ENCODE measurements at places on chromosomes 16 and 17.

DNA sequence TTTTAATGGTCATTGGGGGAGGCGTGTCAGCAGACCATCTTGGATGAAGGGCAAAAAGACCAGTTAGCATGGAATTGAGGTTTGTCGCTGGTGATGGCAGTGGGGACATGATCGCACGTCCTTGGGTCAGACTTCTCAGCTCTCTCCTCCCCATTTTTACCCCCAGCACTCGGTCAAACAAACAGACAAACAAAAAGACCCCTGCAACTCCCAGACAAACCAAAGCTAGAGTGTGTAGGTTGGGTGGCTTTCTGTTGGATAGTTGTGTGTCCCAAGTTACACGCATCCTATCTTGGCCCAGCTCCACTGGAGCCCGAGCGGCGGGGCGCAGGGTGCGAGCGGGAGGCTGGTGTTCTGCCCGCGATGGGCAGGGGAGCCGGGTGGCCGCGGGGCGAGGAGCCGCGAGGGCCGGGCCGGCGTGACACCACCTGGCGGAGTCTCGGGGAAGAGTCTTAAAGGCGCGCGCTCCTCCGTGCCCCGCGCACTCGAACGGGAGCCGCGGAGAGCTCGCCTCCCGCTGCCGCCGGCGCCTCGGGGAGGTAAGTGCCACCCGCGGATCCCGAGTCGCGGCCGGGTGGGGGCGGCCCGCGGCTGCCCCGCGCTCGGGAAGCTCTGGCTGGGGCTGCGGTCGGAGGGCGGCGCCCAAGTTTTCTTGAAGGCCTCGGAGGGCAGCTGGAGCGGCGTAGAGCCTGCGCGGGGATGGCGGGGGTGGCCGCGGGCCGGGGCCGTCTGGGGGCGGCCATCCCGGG lies 18.5 kb upstream of the NTN1 start:
- DNase-seq = peak; percentile 35

GRCh38 chr17:42193216-42193968 lies 902 bp downstream of the GHDC start:
- no peak for DNase-seq

GRCh38 chr16:14564861-14565687 lies 65.0 kb downstream of the PARN start:
- DNase-seq = no peak

DNA sequence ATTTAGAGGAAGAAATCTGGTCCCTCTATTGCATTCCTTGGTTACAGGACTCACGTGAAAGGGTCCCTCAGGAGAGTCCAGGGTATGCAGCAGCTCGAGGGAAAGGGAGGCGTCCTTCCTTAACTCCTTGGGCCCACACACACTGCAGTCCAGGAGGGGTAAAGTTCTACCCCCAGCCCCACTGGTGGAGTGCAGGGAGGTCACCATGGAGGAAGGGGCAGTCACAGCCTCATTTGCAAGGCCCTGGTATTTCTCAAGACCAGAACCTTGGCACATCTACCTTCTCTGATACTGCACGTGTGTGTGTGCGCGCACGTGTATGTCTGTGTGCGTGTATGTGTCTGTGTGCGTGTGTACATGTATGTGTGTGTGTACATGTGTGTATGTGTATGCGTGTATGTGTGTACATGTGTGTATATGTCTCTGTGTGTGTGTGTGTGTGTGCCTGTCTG lies 11.1 kb downstream of the HIC1 start:
- no peak for DNase-seq

DNA sequence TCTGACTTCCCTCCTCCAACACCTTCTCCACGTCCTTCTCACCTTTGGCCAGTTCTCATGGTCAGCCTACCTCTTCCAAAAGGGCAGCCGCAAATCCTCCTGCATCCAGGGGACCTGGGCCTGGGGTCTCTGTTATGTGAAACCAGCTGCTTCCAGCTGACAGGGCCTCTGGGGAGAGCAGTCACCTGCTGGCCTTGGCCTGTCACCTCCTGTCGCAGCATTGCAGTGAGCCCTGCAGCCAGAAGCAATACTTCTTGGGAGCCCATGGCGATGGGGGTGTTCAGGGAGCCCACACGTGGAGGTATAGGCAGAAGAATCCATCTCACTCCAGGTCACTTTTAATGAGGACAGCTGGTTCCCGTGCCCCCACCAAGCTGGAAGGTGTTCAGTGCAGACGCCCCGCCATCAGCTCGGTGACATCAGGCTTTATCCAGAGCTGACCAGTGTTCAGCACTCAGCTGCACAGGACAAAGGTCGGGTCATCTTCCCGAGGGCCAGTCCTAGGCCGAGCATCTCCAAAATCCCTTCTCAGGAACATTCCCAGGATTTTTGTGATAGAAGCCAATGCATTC lies 1.7 kb upstream of the SLC47A2 start:
- DNase-seq = no peak

- DNase-seq = no peak
Measured at GRCh38 chr17:17892009-17892408, 55.2 kb upstream of the SREBF1 start.

DNA sequence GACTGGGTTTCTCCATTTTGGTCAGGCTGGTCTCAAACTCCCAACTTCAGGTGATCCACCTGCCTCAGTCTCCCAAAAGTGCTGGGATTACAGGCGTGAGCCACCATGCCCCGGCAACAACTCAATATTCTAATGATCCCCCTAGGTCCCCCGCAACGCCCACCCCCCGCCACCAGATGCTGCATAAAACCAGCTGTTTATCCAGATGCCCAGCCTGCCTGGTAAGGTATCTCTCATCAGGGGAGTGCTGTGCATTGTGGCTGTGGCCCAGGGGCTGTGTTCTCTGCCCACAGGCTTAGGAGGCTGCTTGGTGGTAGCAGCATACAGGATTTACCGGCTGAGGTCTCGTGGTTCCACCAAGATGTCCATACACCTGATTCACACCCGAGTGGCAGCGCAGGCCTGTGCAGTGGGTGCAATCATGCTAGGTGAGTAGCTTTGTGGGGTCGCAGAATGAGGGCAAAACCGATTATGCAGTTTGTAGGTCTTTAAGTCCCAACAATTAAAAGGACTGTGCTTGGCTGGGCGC lies 1.3 kb downstream of the HIGD1B start:
- DNase-seq = no peak

- no peak for DNase-seq
Measured at GRCh38 chr16:2663553-2664546, 18.5 kb upstream of the KCTD5 start.

GRCh38 chr17:38916771-38917170 lies 8.6 kb upstream of the LASP1NB start:
- DNase-seq = no peak

DNA sequence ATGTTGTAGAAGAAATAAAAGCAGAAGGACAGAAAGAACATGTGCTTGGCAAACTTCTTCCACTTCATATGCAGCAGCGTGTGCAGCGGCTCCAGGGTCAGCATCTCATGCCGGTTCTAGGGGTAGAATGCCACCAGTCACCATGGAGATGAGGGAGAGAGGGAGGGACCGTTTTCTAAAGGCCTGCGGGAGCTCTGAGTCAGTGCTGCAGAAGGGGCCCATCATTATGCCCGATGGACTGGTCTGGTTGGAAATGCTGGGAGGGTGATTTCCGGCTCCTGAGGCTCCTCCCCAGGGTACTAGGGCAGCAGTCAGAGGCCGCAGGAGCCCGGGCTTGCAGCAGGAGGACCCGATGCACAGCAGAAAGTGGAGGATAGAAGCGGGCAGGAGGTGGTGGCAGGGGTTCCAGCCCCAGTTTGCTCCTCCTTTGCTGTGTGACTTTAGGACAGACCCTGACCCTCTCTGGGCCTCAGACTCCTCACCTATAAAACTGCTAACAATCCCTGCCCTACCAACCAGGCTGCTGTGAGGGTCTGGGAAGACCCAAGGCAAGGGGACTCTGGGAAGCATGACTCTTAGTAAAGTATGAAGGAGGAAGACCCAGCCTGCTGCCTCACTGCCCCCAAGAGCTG lies 28.6 kb downstream of the TRPV3 start:
- no peak for DNase-seq

DNA sequence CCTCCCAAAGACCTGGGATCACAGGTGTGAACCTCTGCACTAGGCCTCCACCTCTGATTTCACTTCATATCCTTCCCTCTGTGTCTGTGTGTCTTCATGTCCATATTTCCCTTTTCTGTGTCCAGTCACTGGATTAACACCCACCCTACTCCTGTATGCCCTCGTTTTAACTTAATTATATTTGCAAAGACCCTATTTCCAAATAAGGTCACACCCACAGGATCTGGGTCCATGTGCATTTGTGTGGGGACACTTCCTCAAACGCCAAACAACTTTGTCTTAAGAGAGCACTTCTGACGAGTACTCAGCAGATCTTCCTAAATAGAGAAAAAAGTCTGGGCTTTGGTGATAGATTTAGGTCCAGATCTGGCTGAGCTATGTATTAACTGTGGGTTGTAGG lies 56.3 kb downstream of the MPHOSPH6 start:
- no peak for DNase-seq

DNA sequence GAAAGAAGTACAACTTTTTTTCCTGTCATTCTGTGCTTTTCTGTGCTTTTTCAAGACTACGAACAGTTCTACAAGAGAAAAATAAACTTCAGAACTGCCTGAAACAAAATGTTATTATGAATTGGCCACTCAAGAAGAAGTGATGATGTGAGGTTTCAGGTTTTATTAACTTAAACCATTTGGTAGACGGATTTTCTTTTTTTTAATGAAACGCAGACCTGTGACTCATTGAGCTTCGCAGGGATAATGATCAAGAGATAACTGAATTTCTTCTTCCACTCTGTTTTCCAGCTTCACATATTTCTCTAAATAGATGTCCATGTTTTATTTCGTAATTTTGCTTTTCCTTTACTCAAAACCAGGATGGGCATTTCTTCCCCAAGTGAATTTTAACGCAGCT lies 32.7 kb downstream of the AIPL1 start:
- no peak for DNase-seq

DNA sequence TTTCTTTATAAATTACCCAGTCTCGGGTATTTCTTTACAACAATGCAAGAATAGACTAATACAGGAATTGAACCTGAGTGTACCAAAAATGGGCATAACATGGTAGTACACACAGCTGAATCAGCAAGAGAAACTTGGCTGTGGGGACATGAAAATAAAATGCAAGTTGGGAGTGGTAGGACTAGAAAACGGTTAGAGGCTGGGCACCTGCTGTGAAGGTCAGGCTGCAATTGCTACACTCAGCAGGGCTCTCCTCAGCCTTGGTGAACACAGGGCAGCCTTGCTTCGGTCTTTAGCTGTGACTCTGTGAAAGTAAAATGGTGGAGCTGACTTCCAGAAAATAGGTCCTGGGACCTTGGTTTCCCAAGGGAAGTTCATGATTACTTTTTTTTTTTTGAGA lies 45.6 kb downstream of the CNGB1 start:
- DNase-seq = no peak

DNA sequence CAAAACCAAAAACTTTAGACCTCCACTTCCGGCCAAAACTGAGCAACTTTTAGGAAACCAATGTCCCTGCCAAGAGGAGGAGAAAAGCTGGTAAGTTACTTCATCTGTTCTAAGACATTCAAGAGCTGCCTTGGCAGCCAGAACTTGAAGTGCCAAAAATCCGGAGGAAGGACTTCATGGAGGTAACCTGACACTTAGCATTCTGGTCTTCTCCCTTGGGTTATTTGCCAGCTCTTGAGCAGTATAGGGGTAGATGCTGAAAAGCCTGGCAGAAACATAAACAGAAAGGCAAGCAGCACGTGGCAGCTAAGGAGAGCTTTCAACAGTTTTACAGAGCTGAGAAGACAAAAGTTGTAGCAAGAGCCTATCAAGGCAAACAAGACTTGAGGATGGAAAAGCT lies 53.2 kb downstream of the CDYL2 start:
- peak; percentile 24 for DNase-seq

- no peak for DNase-seq
Measured at GRCh38 chr17:79947351-79948031, 88.2 kb downstream of the TBC1D16 start.

DNA sequence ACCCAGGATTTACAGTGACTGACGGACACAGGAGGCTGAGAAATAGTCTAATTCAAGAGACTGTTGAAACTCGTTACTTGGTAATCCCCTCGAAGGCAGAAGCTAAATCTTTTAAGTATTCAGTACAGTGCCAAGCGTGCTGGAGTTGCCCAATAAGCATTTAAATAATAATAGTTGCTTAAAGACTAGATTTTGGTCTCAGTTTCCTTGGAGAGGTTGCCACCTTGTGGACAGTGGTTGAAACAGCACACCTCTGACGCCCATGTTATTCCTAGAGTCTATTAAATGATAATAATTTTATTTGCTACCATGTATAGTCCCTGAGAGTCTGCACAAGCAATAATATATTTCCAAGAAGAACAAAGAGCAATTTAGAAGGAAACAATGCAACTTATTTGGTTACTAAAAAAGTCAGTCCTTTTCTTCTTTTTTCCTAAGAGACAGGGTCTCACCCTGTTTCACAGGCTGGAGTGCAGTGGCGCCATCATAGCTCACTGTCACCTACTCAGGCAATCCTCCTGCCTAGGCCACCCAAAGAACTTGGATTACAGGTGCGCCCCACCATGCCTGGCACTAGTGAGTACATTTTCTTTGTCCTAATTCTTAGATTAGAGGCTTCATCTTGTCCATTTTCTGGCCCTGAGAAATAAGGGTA lies 138.0 kb upstream of the NUDT7 start:
- DNase-seq = peak; percentile 56

DNA sequence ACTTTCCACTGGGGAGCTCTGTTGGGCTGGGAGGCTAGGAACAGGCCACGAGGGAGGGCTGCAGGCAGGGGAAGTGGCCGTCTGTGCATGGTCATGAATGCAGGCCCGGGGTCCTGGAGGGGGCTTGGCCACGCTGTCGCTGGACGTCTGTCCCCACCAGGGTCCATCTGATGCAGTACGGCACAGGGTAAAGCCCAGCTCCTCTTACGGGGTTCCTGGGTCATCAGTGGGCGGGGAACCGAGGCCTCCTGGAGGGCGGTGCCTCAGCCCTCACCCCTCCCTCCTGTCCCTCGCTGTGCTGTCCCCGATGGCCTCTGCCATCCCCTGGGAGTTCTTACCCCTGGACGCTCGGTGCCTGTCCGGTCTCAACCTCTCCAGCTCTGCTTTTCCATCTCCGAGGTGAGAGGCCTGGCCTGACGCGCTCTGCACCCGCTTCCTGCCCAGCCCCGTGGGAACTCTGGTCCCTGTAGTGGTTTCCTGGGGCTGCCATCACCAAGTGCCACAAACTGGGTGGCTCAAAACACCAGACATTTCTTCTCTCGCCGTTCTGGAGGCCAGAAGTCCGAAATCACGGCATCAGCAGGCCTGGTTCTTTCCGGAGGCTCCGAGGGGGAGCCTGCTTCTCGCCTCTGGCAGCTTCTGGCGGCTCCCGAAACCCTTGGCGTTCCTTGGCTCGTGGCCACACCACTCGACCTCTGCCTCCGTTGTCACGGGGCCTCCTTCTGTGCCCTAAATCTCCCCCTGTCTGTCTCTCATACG lies 182.8 kb downstream of the SEC14L1 start:
- peak; percentile 45 for DNase-seq

- DNase-seq = peak; percentile 36
Measured at GRCh38 chr17:8056232-8056975, 17.5 kb downstream of the ALOX15B start.

DNA sequence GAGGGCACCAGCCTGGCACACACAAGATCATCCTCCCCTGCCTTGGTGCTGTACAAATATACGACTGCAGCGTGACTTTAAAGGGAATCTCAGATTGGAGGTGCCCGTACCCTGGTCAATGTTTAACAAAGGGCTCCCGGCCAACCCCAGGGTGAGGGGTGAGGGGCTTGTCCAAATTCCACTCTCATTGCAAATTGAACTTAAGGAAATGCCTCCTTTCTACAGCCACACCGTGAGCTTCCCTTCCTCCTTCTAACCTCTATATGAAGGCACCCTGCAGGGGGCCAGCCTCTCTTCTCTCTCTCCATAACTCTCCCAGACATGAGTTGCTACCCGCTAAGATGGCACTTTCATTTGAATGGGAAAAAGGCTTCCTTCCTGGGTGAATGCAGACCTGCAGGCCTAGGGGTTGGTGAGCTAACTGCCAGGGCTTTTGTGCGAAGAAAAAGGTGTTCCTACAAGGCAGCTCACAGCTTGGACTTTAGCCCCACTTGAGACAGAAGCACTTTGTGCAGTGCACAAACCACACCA lies 76.6 kb downstream of the IRF8 start:
- no peak for DNase-seq
